ENCODE measurements at places on chromosomes 7 and 10.

GRCh38 chr7:108581655-108582491 lies 12.2 kb downstream of the DNAJB9 start:
- no peak for DNase-seq

DNA sequence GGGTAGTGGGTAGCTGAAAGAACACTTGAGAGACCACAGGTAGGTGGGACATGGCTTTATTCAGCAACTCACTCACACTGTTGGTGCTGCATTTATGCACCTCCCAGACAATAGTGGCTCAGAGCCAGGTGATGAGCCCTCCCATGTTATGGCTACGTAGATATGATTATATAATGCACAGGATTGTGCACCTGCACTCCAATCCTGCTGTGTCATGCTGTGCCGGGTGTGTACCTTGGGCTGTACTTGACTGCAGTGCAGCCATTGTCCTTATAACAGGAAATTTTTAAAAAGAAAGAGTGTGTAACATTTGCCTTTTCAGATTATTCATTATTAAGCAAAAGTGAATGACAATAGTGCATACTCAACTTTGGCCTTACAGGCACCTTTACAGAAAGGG lies 366.1 kb upstream of the BMPER start:
- no peak for DNase-seq

GRCh38 chr10:130301021-130301892 lies 165.1 kb downstream of the GLRX3 start:
- DNase-seq = peak; percentile 34

- no peak for DNase-seq
These were observed 13.5 kb upstream of the RABGEF1 start for GRCh38 chr7:66727058-66727457.

DNA sequence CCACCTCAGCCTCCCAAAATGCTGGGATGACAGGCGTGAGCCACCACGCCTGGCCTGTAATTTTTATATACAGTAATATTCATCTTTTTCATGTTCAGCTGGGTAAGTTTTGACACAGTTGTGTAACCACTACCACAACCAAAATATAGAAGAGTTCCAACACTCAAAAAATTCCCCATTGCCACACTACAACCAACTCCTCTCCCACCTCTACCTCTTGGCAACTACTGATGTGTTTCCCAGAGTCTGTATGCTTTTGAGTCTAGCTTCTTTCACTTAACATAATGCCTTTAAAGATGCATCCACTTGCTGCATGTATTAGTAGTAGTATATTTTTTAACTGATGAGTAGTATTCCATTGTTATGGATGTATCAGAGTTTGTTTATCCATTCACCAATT lies 90.7 kb downstream of the SRPK2 start:
- no peak for DNase-seq

GRCh38 chr10:120667276-120667675 lies 183.9 kb upstream of the WDR11 start:
- no peak for DNase-seq

GRCh38 chr10:89348481-89348880 lies 20.7 kb downstream of the IFIT3 start:
- no peak for DNase-seq

DNA sequence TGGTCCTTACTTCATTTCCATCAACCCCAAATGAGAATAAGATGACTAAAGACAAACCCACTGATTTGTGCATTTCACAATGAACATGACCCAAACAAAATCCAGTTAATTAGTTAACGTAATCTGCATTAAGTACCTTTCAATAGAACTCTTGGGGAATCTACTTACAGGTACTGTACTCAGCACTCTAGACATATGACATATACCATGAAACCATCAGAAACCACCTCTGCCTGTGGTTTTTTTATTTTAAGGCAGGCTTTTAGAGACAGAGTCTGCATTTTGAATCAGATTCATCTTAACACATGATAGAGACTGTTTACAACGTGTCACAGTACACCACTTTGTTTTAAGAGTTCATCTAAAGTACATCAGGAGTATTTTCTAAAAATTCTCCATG lies 168.4 kb downstream of the BTAF1 start:
- DNase-seq = no peak

- no peak for DNase-seq
These were observed 167.3 kb upstream of the KLF14 start for GRCh38 chr7:130901209-130901783.

DNA sequence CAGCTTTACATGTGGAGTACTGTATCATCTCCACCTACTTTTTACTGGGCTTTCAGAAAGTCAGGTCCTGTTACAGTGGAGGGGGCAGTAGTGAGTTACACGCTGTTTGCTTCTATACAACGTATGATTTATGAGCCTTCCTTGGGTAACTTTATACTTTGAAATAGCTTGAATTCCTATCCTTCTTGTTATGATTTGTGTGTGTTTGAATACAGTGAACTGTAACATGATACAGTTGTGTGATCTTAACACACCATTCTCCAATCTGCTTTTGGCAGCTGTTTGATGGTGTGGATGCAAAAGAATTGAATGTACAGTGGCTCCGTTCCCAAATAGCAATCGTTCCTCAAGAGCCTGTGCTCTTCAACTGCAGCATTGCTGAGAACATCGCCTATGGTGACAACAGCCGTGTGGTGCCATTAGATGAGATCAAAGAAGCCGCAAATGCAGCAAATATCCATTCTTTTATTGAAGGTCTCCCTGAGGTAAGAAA lies 41.7 kb downstream of the SP8 start:
- no peak for DNase-seq

GRCh38 chr10:3872712-3873329 lies 87.8 kb upstream of the KLF6 start:
- no peak for DNase-seq

DNA sequence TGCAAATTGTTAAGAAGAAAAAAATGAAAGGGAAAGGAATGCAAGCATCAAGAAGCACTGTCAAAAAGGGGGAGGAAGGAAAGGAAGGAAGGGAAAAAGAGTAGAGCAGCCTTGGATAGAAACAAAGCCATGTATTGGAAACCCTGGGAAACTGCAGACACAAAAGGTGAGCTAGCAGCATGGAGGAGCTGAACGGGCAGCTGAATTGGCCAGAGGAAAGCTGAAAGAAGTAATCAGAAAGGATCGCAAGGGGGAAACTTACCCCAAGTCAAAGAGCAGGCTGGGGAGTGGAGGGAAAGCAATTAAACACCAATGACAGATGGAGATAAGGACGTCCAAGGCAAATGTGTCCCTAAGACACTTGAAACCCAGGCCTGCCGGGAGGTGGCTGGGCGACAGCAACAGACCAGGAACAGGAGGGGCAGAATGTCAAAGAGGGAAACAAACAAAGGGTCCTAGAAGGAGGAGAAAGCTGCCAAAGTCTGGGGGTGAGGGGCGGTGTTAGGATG lies 93.8 kb upstream of the SVIL start:
- DNase-seq = no peak

Measured in stimulated activated CD8-positive, alpha-beta memory T cell treated with anti-CD3 and anti-CD28 coated beads, Interleukin-15, amount 100 ng/mL, for 1 hour (primary cell).